ENCODE measurements at places on chromosomes 7 and 10.

DNA sequence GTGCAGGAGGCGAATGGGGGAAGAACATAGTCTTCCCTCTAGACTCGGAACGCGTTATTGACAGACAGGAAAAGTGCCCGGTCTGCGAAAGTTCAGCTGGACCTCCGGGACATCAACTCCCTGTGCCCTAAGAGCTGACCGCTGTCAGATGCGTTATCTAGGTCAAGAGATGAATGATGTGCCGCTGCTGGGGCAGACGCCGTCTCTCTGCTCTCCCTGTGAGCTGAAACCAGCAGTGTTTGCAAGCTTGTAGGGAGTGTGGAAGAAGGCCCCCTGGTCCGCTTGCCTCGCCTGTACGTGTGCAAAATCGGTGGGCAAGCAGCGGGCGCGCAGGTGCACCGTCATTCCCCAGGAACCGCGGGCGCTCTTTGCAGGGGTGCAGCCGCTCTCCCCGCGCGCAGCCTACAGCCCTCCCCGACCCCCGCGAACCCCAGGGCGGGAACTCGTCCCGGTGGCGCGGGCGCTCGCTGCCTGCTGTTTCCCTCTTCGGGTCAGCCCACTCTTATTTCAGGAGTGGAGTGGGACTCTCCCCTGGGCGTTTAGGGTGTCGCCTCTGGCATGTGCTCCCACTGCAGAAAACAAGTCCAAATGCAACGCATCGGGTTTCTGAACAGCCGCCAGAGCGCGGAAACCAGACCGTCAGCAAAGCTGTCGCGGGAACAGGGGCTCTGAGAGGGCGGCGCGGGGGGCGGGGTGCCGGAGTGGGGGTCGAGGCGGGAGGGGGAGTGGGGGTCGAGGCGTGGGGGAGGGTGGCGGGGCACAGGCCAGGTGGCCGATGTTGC, 1.8 kb upstream of the PFKFB3 start:
- no peak for DNase-seq

DNA sequence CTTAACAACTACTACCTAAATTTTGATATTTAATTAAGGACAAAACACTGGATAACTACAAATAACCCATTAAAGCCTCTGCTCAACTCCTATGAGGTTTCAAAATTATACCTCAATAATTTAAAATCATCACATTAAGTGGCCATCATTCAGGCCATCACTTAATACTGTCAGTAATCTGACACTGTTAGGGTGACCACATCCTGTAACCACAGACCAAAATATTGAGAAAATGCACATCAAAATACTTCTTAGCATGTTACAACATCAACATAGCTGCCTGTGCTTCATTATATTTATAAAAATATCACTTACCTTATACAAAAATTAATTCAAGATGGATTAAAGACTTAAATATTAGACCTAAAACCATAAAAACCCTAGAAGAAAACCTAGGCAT, 23.3 kb downstream of the SEM1 start:
- DNase-seq = no peak

- DNase-seq = no peak
These were observed 14.6 kb downstream of the STX1A start for GRCh38 chr7:73704640-73705550.

GRCh38 chr7:34550996-34551395, 107.0 kb upstream of the NPSR1 start:
- DNase-seq = no peak

- DNase-seq = peak; percentile 35
These were observed 58.3 kb downstream of the CDK13 start for GRCh38 chr7:40008223-40008815.

DNA sequence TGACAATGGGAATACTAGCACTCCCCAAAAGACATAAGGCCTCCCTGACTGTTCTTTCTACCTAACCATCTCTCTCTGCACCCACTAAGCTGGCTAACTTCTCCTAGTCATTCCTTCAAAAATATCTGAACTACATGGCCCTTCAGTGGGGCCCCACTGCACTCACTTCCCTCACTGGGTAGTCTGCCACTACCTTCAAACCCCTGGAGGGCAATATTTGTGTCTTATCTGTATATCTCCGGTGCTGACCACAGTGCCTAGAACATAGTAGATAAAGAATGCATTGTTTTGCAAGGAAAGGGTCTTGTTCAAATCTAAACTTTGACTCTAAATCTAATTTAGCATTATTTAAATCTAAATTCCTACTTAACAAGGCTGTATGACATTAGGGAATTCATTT, 44.3 kb downstream of the CACUL1 start:
- no peak for DNase-seq

DNA sequence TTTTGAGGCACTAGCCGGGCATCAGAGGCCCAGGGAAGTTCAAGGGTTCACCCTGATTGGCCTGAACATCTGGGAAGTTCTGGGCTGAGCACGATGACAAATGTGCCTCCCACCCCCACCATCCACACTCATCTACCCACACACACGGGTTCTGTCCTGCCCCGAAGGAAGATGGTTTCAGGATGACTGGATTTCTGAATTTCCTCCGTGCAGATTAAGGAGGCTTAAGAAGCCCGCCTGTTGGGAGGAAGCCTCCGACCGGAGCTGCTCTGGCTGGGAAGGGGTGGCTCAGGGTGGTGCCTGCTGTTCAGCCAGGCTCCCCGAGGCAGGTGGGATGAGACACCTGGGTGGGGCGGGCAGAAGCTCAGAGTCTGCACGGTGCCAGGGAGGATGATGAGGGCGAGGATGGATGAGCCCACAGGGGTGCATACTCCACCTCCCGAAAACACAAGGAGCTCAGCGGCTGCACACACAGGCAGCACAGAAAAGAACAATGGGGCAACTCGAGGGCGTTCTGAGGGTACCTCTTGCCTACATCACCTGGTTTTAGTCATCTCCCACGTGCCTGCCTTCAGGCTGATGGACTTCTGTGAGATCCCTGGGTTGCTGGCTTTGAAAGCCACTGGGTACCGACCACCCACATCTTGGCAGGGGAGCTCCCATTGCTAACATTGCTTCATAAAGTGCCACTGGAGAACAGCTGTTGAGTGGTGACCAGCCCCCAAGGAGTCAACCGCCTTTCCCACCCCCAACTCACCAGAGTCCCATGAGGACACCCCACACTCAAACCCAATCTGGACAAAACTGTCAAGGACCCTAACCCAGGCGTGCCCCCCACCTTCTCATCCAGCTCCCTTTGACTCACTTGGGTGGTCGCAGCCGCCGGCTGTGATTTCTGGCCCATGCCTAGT, 41.2 kb downstream of the CALML3 start:
- DNase-seq = no peak

DNA sequence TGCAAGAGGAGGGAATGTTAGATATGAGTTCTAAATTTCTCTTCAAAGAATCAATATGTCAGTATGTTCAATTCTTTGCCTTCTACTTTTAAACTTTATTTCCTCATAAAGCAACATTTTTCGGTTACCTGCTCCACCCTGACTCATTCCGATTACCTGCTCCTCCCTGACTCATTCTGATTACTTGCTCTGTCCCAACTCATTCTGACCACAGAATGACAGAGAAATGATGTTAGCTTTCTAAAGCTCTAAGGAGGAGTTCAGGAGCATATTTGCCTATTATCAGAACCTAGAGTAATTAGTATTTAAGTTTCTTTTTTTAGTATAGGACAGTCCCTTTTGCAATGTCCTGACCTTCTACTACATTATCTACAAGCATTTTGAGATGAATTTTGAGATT, 24.5 kb upstream of the PPP1R9A start:
- no peak for DNase-seq

- DNase-seq = no peak
These were observed 63.1 kb upstream of the LRRTM3 start for GRCh38 chr10:66862687-66863258.

- no peak for DNase-seq
These were observed 370.8 kb downstream of the EXOC4 start for GRCh38 chr7:133623721-133624120.
